ENCODE measurements at places on chromosomes 2 and 18.
A peak's percentile ranks its signal among the peaks of the same experiment; 100 is the strongest.

GRCh38 chr2:219149667-219150066 lies 10.9 kb downstream of the NHEJ1 start:
- no peak for DNase-seq

DNA sequence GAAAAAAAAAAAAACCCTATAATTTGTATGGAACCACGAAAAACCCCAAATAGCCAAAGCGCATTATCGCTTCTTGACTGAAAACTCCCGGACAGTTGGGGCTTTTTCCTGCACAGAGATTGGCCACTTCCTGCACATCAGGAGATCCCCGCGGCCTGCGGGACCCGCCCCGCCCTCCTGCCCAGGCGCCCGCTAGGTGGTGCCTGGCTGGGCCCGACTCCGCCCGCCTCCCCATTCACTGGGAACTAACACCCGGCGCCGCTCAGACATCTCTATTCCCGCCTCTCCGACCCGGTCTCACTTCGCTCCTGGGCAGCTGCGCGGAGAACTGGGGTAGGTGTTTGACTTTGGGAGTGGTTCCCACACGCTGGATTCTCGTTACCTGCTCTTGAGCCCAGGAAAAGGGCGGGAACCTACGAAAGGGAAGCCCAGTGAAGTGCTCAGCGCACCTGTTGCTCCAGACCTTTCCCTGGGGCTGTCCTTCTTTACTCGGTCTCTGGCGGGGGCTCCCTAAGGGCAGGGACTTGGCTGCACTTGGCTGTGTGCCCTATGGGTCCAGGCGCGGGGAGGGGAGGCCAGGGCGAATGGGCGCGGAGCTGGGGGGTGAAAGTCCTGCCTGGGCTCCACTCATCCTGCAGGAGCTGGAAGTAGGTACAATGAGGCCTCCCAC lies at the start of gene HMSD:
Gene HMSD (plus strand): TSS at position 234 of the 670 bp plus-strand sequence. CDS start 4,155 bp downstream, outside the sequence.
- peak; percentile 95 for DNase-seq

GRCh38 chr2:36634981-36635597 lies 37.1 kb upstream of the FEZ2 start:
- no peak for DNase-seq

GRCh38 chr2:207143215-207144172 lies 22.3 kb downstream of the KLF7 start:
- peak; percentile 69 for DNase-seq

DNA sequence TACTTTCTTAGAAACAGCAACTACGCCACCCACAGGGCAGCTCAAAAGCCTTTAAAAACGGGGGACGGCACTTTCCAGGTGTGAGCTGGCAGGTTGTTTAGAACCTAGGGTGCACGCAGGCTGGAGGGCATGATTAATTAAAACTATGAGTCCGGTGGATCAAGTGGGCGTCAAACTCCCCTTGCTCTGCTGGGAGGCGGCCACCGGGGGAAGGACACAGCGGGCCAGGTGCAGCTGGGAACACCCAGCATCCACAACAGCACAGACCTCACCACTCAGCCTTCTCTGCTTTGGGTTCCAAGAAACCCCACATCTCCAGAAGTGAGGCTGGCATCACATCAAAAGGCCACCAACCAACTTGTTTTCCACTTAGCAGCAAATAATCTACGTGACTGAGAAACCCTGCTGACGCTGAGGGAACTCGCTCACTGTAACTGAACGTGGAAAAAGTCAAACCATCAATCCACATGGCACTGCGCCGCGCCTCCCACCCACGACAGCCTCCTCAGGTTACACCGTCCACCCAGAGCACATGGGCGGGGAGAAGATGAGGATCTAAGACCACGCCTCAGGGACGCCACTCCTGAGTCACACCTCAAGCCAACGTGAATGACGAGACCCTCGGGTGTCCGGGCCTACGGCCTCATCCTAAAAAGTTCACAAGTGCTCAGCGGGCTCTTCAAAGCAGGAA lies 118.2 kb downstream of the ZNF516 start:
- DNase-seq: peak; percentile 70

DNA sequence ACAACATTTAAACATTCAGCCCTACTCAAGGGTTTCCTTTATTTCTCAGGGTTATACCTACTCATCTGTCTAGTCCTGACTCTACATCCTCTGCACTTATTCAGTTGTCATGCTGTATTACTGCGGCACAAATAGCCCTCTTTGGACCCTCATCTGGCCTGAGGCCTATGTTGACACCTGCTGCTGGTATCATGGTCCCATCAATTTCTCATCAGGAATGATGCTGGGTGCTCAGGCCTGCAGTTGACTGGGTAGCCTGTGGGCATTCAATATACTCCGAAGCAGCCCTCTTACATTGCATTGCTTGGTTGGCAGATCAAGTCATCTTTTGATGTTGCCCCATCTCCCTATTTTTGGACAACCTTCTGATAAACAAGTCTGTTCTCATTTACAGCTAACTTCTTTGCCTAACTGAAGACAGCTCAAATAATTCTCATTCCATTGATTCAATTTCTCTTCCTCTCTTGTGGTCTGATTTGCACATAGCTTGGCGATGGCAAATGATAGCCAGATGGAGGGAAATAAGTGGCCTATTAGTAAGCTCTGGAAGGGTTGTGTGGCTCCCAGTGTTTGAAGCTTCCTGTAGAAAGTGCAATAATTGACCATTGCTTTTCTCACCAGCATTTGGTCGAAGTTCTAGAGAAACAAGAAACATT lies 19.1 kb upstream of the MC4R start:
- no peak for DNase-seq

DNA sequence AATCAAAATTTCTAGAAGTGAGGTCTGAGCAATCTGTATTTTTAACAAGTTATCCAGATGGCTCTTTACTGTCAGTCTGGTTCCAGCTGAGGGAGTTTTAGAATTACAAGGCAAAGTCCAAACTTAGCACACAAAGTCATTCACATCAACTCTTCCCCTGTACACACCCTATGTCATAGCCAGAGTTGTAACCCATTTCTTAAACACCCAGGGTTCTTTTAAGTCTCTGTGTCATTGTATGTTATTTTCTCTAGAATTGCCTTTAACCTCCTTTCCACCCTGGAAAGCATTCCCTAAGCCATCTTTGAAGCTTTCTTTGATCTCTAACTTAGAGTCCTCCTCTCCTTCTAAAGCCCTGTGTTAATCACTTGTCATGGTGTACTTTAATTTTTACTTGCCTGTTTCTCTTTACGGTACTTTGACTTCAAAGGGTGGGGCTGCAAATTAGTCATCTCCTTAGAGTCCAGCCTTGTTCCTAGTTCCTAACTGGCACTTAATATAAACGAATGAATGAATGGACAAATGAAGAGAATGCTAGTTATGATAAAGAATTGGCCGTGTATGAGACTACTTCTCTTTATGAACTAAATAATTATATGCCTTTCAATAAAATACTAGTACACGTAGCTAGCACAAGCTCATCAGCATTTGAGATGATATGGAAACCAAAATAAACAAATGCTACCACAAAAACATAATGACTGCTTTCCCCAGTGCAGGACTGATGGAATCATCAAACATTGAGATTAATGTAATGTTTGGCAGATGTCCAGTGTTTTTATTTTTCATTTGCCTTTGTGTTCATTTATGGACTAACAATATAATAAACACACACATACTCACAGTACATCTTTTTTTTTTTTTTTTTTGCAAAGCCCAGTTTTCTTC lies 11.9 kb upstream of the ACTR3 start:
- no peak for DNase-seq

GRCh38 chr18:46346213-46346612 lies 242.0 kb downstream of the HAUS1 start:
- DNase-seq: no peak

- DNase-seq: no peak
Observed at GRCh38 chr2:220552790-220553535, 925.5 kb downstream of the SLC4A3 start.

DNA sequence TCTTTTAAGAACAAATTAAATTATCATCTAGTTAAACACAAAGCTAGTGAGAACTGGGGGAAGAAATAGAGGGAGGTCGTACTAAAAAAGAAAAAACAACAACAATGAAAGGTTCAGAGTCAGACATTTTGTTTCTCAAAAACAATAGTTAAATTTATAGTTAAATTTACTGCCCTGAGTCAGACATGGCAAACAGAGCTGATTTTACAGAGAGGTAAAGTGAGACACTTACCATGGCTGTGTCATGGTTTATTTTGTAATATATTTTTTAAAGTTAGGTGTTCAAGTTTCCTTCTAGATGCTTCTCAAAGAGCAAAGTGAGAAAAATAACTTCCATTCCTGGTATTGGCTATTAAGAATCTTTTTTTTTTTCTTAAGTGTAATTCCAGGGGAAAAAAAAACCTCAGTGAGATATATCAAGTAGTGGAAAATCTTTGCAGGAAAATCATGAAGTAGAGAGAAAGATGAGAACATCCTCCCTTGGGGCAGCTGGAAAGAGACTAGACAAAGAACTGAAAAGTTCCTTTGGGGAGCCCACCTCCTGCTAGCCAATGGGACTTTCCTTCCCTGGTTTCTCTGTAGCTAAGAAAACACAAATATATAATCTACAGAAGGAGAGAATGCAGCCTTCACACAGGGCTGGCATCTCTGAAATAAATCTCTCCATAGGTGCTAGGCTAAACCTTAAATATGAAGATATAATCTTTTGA lies 12.3 kb downstream of the KLF7 start:
- DNase-seq: no peak

GRCh38 chr18:62678847-62679485 lies 36.4 kb upstream of the PHLPP1 start:
- no peak for DNase-seq

GRCh38 chr2:7929281-7929680 lies 752.6 kb upstream of the ID2 start:
- no peak for DNase-seq

DNA sequence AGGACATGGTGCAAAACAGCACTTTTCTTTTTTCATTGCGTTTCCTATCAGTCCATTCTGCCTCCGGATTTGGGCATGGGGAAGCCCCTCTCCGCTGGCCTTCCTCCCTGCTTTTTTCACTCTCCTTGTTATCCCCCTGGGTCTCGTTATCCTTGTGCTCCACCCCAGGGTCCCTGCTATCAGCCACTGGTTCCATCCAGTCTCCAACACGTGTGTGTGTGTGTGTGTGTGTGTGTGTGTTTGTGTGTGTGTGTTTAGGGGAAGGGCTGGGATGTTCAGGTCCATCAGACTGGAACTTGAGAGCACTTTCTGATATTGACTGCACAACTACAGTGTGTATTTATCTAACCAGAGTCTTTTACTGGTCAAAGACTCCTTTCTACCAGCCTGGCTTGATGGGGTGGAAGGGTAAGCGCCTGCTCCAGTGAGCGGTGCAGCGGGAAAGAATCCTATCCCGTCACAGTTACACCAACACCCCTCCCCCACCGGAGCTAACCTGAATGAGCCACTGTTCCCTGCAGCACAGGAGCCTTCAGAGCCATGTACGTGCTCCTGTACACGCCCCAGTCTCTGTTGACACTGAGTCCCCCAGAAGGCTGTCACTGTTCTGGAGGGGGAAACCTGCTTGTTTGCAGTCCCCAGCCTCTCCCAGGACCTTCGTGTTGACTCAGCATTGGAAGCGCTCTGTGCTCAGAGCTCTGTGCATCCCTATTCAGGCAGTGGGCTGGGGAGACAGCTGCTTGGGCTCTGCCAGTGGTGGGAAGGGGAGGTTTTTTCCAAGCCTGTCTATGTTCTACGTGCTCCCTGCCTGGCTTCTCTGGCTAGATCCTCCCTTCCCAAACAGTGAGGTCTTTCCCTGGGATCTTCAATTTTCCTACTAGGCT lies 4.6 kb downstream of the INHA start:
- peak; percentile 65 for DNase-seq

- DNase-seq: no peak
Observed at GRCh38 chr2:37189452-37190153, 1.1 kb upstream of the SULT6B1 start.

GRCh38 chr2:48600204-48600813 lies 17.3 kb upstream of the GTF2A1L start:
- DNase-seq: peak; percentile 69

GRCh38 chr2:240894836-240895558 lies 959 bp downstream of the MAB21L4 start:
- no peak for DNase-seq

DNA sequence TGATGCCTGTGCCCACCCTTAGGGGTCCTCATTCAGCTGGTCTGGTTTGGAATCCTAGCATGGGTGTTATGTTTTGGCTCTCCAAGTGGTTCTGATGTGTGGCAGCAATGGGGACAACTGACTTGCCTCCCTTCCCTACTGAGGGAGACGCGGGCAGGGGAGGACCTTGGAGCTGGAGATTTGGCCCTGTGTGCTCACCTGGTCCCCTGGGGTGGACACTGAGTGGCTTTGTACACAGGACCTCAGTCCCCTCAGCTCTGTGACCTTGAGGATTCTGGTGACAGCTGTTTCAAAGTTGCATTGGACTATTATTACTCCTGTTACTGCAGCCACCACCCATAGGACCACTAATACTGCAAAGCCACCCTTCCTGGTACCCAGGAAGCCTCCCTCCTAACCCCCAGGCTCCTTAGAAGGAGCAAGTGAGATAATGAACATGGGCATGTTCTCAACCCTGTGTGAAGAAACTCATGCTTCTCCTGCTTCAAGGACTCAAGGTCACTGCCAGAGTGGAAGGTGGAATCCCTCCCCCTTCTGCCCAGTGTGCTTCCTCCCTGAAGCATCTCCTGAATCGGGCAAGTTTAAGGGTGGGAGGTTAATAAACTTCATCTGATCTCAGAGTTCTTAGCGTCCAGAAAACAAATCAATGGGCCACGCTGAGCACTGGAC lies 26.5 kb downstream of the TMEM182 start:
- DNase-seq: no peak

GRCh38 chr2:17800219-17800618 lies 16.0 kb upstream of the MSGN1 start:
- DNase-seq: no peak
